Stimulated activated CD8-positive, alpha-beta memory T cell treated with anti-CD3 and anti-CD28 coated beads, Interleukin-12 subunit alpha, Interleukin-12 subunit beta, amount 100 ng/mL, for 4 hours (primary cell): ENCODE measurements at places on chromosomes 4 and X.

DNA sequence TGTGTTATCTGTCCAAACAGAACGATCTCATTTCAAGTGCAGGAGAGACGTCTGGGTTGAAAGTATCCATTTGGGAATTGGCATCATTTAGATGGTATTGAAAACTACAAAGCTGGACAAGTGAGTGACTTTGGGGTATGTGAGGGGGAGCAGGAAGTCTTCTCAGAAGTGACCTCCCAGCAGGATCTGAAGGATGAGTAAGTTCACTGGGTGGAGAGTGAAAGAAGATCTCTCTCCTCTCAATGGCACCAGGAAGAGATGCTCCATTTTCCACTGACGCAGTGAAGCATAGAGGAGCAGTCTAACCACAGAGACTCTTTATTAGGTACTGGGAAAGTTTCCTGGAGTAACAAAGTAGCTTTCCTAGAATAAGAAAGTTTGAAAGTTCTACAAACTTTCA, 161.0 kb downstream of the CPE start:
- DNase-seq: no peak

GRCh38 chr4:101846550-101846949, 56.0 kb downstream of the BANK1 start:
- DNase-seq: no peak

GRCh38 chrX:72307646-72308051, 1.9 kb upstream of the CITED1 start:
- no peak for DNase-seq

GRCh38 chr4:166498546-166498945, 625.5 kb downstream of the TLL1 start:
- DNase-seq: no peak

DNA sequence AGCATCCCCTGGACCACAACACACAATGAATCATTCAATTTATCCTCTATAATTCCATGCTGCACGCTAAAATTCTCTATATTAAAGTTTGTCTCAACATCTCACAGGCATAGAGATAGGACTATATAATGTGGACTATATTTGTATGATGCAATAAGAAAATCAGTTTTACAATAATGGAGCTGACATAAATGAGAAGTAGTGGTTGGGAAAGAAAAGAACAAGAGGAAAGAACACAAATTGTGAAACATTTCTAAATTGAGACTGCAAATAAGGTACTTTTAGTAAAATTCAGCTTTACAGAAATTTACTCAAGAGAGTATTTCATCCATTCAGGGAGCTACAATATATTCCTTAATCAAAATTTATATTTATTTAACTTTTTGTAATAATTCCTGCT, 120.4 kb downstream of the ARAP2 start:
- DNase-seq: no peak

- no peak for DNase-seq
Observed at GRCh38 chrX:16196829-16197228, 29.5 kb downstream of the MAGEB17 start.
